Activated T-helper 2 cell treated with anti-CD3 and anti-CD28 coated beads, Interferon-gamma antibody, Interleukin-2, Interleukin-4, amounts not matched to agents 10 μg/mL and 5 μg/mL and 100 μg/mL, durations not matched to agents 14 hours and 24 hours and 36 hours (primary cell): ENCODE measurements at places on chromosomes 5 and 9.
A peak's percentile ranks its signal among the peaks of the same experiment; 100 is the strongest.

DNA sequence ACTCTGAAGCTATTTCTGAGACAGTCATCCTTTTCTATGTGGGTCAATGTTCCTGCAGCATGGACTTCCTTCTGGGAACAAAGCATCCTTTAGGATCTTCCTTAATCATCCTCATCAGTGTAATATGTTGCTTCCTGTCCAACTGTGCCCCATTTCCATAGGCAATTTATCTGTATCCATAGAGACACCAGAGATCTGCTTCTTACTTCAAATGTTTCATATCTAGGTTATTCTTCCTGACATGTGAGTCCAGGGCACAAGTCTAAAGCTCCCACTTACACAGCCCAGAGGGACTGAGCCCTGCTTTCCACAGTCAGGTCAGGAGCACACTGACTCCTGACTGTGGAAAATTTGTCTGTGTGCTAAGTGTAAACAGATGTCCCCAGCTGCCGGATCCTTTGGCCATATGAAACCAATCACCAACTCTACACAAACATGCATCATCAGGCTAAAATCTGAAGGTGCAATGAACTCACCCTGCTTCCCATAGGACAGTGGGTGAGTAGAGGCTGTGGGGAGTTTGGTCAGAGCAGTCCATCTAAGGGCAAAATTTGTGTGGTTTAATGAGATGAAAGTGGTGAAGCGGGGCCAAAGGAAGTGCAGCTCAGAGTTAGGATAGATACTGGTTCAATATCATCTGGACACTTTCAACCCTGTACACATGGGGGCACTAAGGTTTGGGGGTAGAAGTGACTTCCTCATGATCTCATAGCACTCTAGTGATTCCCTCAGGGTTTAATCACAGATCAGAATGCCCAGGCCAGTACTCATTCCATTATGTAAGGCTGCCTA is 85.2 kb upstream of the TNC start:
- DNase-seq: no peak

DNA sequence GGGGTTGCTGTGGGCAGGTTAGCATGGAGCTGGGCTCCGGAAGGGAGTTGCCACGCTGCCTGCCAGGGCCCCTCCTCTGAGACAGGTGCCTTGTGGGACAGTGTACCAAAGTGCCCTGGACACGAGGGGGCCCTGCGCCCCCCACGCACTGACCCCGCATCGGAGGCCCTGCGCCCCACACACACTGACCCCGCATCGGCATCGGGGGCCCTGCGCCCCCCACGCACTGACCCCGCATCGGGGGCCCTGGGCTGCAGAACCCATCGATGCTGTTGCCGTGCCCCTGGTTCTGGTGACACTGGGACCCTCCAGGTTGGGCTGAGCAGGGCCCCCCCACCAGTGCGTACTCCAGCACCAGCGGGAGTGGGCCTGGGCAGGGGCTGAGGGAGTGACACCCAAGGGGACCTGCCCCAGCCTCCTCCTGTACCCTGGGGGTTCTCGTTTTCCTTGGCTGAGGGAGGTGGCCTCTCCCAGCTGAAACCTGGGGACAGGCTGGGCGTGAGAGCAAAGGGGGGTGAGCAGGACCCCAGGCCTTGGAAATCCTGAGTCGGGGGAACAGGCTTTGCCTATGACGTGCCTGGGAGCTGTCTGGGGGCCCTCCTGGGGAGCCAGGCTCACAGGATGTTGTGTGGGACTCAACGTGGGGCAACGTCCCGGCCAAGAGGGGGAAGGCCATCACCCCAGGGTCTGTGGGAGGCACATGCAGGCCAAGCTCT is 6.9 kb downstream of the SAPCD2 start:
- DNase-seq: no peak

DNA sequence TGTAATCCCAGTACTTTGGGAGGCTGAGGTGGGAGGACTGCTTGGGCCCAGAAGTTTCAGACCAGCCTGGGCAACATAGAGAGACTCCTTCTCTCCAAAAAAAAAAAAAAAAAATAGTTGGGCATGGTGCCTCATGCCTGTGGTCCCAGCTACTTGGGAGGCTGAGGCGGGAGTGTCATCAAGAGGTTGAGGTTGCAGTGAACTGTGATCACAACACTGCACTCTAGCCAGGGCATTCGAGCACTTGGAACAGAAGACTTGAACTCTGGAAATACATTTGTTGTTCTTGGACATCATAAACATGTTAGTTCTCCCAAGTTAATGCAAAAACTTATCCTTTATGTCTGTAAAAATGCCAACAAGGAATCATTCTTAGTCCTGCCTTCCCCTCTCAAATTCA is 29.6 kb downstream of the EHMT1 start:
- DNase-seq: no peak

DNA sequence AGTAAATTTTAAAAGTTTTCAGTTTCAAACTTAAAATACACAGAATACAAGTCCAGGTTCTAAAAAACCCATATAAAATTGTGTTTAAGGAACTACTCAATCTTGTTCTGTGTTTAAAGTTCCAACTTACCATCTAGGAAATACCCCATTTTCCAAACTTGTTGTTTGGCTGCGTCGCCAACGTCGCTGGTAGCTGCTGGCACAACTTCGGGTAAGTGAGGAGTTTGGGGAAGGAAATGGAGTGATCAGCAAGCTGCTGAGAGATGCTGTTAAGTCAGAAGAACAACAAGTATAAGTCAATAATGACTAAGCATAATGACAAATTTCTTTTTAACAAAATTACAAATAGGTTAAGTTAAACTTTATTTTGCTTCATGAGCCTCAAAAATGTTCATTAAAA is 71.3 kb upstream of the RAPGEF6 start:
- no peak for DNase-seq

GRCh38 chr9:109278848-109279247 is 42.0 kb downstream of the EPB41L4B start:
- DNase-seq: no peak

DNA sequence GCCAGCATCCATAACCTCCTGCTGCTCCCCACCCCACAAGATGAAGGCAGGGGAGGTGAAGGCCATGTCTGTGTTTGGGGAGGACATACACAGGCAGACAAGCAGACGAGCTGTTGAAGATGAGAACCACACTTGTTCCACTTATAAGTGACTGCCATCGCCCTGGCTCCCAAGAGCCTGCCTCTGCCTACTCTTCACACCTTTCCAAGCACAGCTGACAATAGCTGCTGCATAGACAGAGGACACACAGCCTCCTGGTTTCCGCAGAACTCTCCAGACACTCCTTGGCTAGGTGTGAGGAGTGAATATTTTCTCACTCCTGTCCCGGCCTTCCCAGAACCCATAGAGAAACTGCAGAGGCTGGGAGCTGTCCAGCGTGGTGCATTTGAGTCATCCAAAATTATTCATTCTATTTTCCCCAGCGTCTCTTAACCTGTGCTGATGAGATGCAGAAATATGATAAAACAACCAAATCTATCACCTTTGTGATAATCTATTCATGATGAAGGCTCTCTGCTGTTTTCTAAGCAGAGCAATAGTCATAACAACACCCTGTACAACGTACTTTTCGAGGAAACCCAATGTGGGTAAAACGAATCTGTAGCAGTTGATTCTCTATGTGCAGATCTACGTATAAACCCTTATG is 24.7 kb downstream of the KLF9 start:
- no peak for DNase-seq

DNA sequence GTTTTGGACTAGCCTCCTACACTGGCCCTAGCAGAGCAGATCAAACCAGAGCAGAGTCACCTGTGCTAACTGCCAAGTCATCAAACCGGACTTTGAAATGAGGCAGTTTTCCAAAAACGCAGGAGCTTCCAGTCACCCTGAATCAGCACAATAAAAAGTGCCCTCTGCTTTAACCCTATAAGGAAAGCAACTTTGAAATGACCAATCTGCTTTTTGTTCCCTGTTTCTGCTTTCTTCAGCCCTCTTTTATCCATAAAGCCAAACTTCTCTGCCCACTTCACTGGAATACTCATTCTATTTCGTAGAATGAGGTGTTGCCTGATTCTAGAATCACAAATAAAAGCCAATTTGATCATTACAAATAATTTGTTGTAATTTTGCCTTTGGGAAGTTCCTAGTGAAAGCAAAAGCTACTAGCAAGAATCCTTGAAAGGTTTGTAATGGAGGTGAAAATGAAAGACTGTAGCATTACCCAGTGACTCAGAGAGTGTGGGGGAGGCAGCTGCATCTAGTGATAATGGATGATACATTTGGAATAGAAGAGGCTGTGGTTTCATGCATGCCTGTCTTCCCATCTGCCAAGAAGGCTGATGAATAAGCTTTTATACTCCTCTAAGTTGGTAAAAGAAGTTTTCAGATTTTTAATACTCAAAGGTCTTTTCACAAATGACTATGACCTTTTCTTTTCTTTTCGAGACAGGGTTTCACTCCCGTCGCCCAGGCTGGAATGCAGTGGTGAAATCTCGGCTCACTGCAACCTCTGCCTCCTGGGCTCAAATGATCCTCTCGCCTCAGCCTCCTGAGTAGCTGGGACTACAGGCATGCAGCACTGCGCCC is 14.9 kb downstream of the SPAAR start:
- DNase-seq: no peak

DNA sequence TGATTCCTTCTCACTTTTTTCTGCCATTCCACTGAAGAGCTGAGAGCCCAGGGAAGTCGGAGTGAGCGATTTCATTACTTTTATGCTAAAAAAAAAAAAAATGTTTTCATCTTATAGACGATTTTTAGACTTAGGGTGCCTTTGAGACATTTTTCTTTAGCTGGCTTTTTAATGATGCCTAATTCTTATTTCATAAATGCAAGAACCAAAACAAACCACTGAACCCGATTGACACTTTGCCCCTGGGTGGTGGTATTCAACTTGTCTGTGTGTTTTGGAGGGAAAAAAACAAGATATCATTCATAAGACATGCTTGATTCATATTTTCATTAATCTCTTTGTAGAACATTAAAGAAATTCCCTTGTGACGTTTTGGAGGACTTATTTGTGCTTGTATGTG is 2.4 kb downstream of the TLE4 start:
- DNase-seq: no peak

- no peak for DNase-seq
Observed at GRCh38 chr5:7983433-7983832, 114.5 kb downstream of the MTRR start.

GRCh38 chr9:137302118-137302448 is at the start of gene NRARP:
NRARP (minus strand) TSS chr9:137302271; CDS start chr9:137301928, 343 bp downstream.
- peak; percentile 87 for DNase-seq

DNA sequence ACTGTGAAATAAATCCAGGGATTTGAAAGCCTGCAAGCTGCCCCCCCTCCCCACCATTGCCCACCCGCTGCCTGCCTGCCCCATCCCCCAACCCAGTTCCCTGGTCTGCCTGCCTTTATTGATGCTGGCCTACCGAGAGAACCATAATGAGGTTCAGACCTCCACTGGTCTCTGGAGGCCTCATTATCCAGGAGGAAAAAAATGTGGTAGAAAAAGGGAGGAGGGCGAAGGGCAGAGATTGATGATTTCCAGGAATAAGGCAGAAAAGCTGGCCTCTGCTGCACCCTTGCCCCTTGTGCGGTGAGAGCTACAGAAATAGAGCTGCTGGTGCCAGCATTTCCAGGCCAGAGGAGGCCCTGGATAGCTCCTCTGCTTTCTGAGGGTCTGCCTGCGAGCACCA is 216.1 kb downstream of the PAPPA start:
- DNase-seq: no peak

GRCh38 chr5:6552612-6553011 is 80.2 kb downstream of the NSUN2 start:
- DNase-seq: no peak

DNA sequence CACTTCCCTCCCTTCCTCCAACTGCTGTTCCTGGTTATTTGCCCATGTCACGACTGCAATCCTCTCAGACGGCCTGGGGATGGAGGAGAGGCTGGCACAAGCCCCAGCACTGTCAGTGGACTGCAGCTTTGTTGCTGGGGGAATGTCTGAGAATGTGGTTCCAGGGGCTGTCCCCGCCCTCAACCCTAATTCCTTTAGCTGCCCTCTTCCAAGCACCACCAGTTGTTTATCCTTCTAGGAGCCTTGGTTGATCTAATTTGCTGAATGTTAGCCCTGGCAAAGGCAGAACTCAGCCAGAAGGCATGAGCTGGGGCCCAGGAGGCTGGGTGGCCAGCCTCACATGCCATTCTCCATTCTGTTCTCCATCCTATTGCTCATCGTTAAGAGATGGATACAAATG is 51.6 kb downstream of the ADAM19 start:
- no peak for DNase-seq

GRCh38 chr5:2007878-2008501 is 125.3 kb upstream of the IRX4 start:
- no peak for DNase-seq

- no peak for DNase-seq
Observed at GRCh38 chr5:150506571-150507473, 1.1 kb upstream of the NDST1 start.

- no peak for DNase-seq
Observed at GRCh38 chr9:33103501-33104281, 27.2 kb upstream of the SMU1 start.

GRCh38 chr9:134329886-134330285 is 3.6 kb downstream of the RXRA start:
- no peak for DNase-seq

GRCh38 chr5:157568222-157568621 is 7.4 kb downstream of the ADAM19 start:
- no peak for DNase-seq

DNA sequence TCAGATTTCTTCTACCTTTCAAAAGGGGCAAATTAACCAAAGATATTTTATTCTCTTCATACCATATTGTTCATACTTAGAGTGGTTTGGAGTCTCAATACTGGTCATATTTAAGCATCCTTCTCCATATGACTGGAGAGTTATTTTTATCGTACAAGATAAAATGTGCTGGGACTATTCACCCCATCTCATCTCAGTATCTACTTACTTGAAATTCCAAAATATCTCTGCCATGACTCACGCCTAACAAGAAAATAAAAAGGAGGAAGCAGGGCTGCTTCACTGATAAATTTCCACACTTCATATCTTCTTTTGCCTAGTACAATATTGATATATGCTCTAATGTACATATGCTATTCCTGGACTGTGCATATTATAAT is 277.9 kb upstream of the CDH9 start:
- no peak for DNase-seq

- DNase-seq: peak; percentile 77
Observed at GRCh38 chr5:373710-374602, 52.4 kb downstream of the AHRR start.
